ENCODE measurements at places on chromosomes 1 and 21. TPM values are rescaled to one million over a fixed set of nuclear protein-coding genes. Genes with fewer than 3 reads are reported as not detected.

The OR6N1 gene
- total RNA-seq = not detected

The OR2T2 gene
- total RNA-seq = not detected

The RSBN1 gene
- total RNA-seq = 17.5 TPM

GRCh38 chr1:153443486-153443885, 17.0 kb downstream of the S100A7 start:
- no peak for DNase-seq
- H3K4me1 ChIP-seq = no peaks in the 10 kb centered on the region
- H3K4me3 ChIP-seq = no peak overlapping the region

- H3K36me3 ChIP-seq = peaks cover 3% of the 10 kb centered on the region
- no peaks in the 10 kb centered on the region for H3K27me3 ChIP-seq
- DNase-seq = no peak
- no peak overlapping the region for H3K27ac ChIP-seq
- H3K4me3 ChIP-seq = no peak overlapping the region
These were observed 84.8 kb downstream of the NPHP4 start for GRCh38 chr1:5907386-5907785.

DNA sequence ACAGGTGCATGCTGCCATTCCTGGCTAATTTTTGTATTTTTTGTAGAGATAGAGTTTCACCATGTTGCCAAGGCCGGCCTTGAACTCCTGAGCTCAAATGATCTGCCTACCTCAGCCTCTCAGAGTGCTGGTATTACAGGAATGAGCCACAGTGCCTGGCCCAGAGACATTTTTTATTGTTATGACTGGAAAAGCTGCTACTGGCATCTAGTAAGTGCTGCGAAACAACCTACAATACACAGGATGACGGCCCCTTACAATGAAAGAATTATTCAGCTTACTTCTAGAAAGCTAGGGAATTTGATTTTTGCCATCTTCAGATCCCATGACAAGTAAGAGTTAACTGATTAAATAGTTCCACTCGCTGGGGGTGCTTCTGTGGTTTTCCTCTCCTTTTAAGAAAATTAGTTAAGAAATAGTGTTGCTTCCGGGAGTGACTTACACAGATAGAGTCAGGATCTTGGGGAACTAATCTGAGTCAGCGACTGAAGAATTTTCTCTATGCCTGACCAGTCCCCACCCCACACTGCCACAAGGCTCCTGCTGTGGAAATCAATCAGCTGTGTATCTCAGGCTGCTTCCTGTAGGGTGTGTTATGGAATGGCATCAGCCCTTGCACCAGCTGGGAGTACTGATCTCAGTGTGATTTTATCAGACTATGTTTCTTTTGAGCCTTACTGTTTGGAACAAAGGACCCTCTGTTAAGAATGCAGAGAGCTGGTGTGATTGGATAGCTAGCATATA, 93.0 kb upstream of the BMP8A start:
- peaks cover 4% of the 10 kb centered on the region for H3K36me3 ChIP-seq
- H3K27ac ChIP-seq = peak overlapping the region; percentile 86
- H3K4me3 ChIP-seq = peak overlapping the region; percentile 32
- peak; percentile 69 for DNase-seq
- peaks cover 62% of the 10 kb centered on the region for H3K4me1 ChIP-seq

GRCh38 chr1:44909901-44910544, 67.0 kb upstream of the PTCH2 start:
- no peaks in the 10 kb centered on the region for H3K27me3 ChIP-seq
- H3K4me1 ChIP-seq = no peaks in the 10 kb centered on the region
- peaks cover 17% of the 10 kb centered on the region for H3K36me3 ChIP-seq

DNA sequence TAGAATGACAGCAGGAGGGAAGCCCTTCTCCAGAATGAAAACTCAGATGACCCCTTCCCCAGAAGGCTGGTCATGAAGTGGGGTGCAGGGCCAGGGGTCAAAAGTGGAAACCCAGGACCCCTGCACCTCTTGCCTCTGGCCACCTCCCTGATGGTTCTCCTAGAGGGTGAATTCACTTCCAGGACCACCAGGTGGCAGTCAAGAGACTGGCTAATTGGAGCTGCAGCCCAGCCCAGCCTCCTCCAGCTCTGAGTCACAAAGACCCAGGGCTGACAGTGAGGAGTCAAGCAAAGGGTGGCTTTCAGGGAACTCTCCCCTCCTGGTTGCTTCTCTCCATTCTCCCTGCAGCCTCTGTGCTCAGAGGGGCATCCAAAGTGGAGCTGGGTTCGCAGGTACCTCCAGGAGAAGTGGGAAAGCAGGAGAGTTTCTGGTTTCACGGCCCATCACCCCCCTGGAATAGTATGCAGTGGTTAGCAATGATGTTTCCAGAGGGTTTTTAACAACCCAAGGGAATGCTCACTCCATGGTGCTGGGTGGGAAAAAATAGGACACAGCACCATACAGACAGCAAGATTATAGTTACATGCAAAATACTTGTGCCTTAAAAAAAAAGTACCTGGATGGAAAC, 6.1 kb upstream of the EPHB2 start:
- no peaks in the 10 kb centered on the region for H3K36me3 ChIP-seq
- no peak overlapping the region for H3K4me3 ChIP-seq
- H3K27ac ChIP-seq = no peak overlapping the region
- peaks cover under 1% of the 10 kb centered on the region for H3K4me1 ChIP-seq
- peak; percentile 86 for DNase-seq
- H3K27me3 ChIP-seq = peaks cover 37% of the 10 kb centered on the region

DNA sequence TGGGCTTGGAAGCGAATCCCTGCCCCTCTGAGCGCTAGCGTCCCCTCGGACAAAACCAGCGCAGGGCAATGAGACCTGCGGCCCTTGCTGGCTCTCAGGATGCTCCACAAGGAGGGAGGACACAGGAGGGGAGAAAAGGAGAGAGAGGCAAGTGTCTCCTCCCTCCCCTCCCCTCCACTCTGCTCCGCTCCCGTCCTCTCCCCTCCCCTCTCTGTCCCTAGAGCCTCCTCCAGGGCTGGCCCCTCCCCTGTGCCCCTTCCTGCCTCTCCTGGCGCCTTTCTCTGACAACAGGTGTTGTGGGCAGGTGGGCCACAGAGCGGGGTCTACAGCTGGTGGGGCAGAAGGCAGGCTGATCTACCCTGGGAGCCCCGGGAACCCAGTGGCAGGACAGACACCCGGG, 35.2 kb downstream of the TP73 start:
- peaks cover 7% of the 10 kb centered on the region for H3K27me3 ChIP-seq
- no peaks in the 10 kb centered on the region for H3K4me1 ChIP-seq

GRCh38 chr1:27343639-27344025, 1.8 kb downstream of the SYTL1 start:
- no peaks in the 10 kb centered on the region for H3K27me3 ChIP-seq
- H3K36me3 ChIP-seq = peaks cover 1% of the 10 kb centered on the region
- H3K4me3 ChIP-seq = peak overlapping the region; percentile 84
- peaks cover 53% of the 10 kb centered on the region for H3K4me1 ChIP-seq

DNA sequence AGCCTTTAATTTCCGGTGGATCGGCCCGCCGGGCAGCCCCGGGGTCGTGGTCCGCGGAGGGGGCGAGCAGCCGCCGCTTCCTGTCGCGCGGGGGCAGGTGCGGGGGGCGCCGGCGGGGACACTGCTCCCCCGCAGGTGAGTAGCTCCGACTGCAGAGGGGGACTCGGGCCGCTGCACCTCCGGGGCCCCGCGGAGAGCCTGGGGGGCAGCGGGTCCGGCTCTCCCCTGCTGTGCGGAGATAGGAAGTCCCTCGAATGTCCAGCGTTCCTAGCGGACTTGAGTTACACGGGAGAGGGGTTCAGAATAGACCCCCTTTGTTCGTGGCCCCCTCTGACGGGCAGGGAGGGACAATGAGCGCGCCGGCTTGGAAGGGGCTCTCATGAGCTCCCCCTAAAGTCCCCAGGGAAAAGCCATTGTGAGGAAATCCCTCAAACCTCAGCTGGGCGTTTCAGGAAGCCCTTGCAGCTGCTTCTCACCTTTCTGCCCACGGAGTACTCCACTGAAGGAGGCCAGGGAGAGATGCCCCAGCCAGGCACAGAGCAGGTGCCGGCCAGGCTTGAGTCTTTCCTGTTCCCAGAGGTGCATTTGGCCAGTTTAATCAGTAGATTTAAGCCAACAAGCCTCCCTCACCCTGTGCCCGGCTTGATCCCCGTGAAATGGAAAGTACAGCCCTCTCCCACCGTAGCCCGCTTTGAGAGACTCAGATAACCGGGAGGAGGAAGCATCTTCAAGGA, 925 bp downstream of the PDE9A start:
- H3K27me3 ChIP-seq = peaks cover 14% of the 10 kb centered on the region
- H3K4me3 ChIP-seq = peak overlapping the region; percentile 53
- peak; percentile 33 for DNase-seq

DNA sequence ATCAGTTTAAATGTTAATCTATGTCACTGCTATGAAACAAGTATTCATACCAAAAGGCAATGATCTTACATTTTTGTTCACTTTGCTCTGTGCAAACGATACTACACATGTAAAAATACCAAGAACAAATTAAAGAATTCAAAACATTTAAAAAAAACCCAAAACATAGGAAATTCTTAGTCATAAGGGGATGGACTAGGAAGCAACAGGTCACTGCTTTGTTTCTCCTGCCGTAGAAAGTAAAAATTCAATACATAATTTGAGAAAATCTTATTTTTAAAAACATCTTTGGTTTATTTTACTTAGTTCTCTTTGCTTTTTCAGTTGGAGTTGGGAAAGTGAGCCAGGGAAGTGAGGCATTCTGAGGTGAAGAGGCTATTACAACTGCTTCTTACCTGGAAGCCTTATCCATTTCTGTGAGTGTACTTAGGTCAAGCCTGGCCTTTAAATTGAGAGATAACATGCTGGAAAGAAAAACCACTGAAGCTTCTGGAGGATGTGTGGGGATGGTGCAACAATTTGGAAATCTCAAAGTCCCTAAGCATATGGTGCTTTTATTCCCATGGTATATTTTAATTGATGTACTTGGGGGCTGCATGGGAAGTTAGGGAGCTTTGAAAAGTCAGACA, 183.5 kb downstream of the CDC42BPA start:
- no peaks in the 10 kb centered on the region for H3K4me1 ChIP-seq
- peaks cover 12% of the 10 kb centered on the region for H3K27me3 ChIP-seq
- no peak overlapping the region for H3K27ac ChIP-seq
- no peak overlapping the region for H3K4me3 ChIP-seq
- no peak for DNase-seq

GRCh38 chr1:65170511-65171142, 22.6 kb downstream of the AK4 start:
- no peaks in the 10 kb centered on the region for H3K36me3 ChIP-seq
- H3K27me3 ChIP-seq = peaks cover 4% of the 10 kb centered on the region
- no peak overlapping the region for H3K4me3 ChIP-seq
- DNase-seq = no peak
- peaks cover under 1% of the 10 kb centered on the region for H3K4me1 ChIP-seq
- no peak overlapping the region for H3K27ac ChIP-seq

DNA sequence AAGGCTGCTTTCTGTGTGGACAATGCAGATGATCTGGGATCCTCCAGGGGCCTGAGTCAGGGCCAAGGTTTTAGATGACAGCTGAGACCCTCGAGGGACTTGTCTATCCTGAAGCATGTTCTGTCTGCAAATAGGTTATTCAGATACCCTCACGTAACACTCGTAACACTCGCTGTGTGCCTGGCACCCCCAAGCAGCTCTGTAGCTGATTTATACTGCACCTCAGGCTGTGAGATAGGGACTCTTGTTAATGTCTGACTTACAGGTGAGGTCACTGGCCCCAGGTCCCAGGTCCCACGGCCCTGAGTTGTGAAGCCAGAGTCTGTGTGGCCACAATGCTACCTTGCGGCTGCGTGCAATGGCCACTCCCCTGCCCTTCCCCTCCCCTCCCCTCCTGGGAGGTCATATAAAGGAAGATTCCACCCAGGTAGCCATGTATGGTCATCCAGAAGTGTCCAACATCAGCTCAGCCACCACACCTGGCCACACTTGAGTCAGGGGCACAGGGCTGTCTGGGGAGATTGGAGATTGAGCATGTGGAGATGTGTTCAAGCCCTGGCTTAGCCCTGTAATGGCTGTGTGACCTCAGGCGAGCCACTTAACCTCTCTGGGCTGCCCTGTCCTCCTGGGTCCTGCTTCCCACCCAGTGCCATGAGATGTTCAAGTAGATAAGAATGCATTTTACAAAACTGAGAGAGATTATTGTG, 687.7 kb downstream of the MATN1 start:
- DNase-seq = no peak
- peaks cover 12% of the 10 kb centered on the region for H3K27me3 ChIP-seq

DNA sequence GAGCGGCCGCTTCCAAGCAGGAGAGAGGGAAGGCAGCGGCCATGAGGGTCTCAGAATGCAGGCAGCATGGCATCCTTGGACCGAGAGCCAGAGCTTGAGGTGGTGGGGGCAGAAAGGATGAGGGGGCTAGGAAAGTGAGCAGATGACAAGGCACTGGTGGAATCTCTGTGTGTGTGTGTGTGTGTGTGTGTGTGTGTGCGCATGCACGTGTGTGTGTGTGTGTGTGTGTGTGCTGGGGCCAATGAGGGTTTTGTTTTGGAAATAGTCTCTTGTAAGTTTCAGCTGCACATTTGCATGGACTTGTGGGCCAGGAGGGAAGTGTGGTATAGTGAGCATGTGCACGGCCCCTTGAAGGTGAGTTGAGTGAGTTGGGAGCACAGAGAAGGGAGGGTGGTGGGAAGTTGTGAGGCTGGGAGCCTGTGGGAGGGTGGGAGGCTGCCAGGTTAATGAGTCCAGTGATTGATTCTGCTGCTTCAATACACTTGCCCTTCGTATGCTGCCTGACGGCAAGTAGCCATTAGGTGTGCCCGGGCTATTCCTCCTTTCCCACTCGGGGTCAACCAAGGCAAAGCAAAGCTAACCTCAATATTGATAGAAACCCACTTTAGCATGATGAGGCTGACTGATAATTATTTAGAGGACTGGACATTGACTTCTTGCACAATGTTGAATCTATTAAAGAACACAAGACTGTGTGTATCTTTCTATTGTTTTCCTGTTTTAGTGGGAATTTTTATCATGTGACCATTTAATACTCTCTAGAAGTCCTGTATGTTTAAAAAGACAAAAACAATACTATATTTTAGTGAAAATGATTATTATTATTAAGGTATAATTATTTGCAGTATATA, 80.3 kb downstream of the PROX1 start:
- H3K27me3 ChIP-seq = no peaks in the 10 kb centered on the region
- H3K36me3 ChIP-seq = no peaks in the 10 kb centered on the region
- no peak overlapping the region for H3K4me3 ChIP-seq
- no peak overlapping the region for H3K27ac ChIP-seq

- DNase-seq = no peak
- H3K27me3 ChIP-seq = peaks cover 4% of the 10 kb centered on the region
- no peaks in the 10 kb centered on the region for H3K36me3 ChIP-seq
- H3K4me3 ChIP-seq = no peak overlapping the region
- no peaks in the 10 kb centered on the region for H3K4me1 ChIP-seq
These were observed 38.3 kb upstream of the GJA5 start for GRCh38 chr1:147798731-147799130.

DNA sequence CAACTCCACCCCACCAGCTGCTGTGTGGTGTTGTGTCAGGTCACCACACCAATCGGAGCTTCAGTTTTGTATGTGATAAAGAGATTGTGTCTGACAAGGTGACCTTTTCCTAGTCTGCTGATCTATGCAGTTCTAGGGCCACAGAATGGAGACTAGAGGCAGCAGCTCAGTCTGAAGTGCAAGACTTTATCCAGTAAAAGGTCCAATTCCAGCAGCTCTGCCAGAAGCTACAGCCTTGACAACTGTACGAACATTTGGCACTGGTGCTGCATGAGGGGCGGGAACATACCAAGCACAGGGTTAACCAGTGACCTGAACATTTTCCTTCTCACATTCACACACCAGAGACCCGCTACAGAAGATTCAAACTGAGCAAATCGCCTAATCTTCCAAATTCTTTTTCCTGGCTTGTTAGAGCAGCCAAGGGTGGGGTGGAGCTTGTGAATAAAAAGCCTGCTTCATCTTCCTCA, 9.3 kb downstream of the FMO1 start:
- H3K4me3 ChIP-seq = no peak overlapping the region
- H3K27ac ChIP-seq = no peak overlapping the region
- H3K4me1 ChIP-seq = no peaks in the 10 kb centered on the region
- DNase-seq = no peak
- no peaks in the 10 kb centered on the region for H3K36me3 ChIP-seq

All from activated CD4-positive, alpha-beta memory T cell treated with anti-CD3 and anti-CD28 coated beads for 36 hours (primary cell).